ENCODE measurements at places on chromosomes 13 and 19.

DNA sequence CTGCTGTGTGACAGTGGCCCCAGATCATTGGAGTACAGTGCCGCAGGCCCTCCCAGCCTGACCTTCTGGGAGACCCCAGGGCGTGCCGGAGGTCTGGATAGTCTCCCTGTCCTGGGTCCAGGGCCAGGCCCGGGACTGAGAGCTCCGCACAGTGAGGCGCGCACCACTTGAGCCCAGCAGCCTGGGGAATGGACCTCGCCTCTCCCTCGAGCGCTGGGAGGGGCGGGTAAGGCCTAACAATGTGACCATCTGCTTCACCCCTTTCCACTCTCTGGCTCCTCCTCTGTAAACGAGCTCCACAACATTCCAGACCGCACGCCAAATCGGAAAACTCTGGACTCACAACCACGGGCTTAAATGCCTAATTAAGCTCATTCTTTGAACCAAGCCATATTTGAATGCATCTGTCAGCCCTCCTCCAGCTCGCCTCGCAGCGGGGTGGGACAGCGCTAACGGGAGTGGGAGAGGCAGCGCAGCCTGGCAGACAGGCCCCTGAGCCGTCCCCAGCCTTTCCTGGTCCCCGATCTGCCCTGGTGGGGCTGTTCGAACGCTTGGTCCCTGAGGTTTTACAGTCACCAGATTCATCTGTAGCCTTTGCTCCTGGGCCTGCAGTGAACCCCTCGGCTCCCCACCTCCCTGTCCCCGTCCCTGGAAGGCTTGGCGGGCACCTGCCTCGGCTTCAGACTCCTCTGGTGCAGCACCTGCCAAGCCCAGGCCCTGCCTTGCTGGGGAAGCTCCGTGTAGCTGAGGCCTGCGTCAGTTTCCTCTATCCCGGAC, 120.7 kb upstream of the VSTM2B start:
- DNase-seq: no peak

- DNase-seq: no peak
These were observed 771.3 kb upstream of the ARGLU1 start for GRCh38 chr13:107339209-107339608.

GRCh38 chr19:21483589-21484170, 21.7 kb upstream of the ZNF429 start:
- peak; percentile 33 for DNase-seq

DNA sequence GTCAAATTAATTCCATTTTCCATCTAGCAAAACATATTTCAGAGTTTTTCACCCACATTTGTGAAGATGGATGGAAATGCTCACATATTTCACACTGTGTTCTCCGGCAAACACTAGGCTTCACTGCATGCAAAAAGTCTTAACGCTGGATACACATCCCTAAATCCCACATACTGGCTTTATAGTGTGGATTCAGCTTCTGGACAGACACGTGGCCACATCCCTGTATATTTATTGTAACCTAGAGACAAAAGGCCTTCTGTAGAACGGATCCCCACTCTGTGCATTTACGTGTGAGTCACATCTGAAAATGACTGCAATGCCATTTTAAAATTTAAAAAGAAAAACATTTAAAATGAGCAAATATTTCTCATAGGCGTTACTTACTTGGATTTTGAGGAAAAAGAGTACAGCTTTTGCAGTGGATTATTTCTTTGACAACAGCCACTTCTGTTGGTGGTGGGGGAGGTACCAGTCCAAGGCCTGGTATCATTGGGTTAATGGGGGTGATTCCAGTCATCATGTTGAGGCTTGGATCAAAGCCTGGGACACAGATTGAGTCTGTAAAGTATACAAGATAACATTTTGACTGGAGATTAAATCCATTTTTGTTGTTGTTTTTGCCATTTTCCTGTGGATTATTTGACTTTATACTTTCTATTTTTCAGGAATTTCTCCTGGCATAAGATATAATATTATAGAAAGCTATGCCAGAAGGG, 337.7 kb downstream of the DNAJC15 start:
- DNase-seq: no peak

DNA sequence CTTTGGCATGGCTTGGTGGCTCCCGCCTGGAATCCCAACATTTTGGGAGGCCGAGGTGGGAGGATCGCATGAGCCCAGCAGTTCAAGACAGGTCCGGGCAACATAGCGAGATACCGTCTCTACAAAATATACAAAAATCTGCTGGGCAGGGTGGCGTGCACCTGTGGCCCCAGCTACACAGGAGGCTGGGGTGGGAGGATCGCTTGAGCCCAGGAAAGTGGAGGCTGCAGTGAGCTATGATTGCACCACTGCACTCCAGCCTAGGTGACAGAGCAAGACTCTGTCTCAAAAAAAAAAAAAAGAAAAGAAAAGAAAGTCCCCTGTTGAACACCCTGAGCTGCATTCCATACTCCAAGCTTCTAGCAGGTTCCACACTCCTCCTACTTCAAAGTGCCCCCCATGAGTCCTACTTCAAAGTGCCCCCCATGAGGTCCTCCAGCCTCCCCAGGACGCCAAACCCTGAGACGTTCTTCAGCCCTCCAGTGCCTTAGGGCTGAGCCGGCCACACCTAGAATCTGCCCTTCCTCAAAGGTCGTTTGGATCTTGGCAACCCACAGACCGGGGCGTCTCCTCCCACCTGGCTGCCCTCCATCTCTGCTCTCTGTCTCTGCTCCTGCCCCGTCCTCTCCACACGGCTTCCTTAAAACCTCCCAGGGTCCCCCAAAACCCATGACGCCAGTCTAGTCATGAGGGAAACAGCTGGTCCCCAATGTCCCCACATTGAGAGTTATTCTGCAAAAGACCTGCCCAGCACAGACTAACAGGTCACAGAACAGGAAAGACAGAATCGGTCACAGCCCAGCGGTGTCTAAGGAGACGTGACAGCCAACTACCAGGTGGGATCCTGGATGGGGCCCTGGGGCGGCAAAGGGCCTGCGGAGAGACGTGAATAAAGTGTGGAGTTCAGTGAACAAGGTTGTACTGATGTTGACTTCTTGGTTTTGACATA, 4.8 kb downstream of the TJP3 start:
- DNase-seq: no peak

GRCh38 chr19:35696835-35697234, 7.5 kb upstream of the ZBTB32 start:
- no peak for DNase-seq

GRCh38 chr13:87302931-87303330, 368.2 kb upstream of the SLITRK5 start:
- no peak for DNase-seq

DNA sequence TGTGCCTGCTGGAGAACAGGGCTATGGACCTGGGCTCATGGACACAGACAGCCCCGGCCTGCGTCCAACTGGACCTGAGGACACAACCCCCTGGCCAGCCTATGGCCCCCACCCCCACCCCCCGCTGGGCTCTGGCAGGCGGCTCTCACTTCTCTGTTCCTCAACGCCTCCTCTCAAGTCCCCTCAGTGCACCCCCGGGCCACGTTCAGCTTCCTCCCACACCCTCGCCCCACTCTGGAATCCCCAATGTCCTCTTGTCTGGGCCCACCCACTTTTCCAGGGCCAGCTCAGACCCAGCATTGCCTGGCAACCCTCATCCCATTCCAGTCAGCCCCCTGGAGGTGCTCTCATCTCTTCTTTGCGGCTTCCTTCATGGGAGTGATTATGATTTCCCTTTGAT, 130.2 kb upstream of the SPACA7 start:
- no peak for DNase-seq

GRCh38 chr19:18284712-18285360, 3.4 kb upstream of the JUND start:
- no peak for DNase-seq

DNA sequence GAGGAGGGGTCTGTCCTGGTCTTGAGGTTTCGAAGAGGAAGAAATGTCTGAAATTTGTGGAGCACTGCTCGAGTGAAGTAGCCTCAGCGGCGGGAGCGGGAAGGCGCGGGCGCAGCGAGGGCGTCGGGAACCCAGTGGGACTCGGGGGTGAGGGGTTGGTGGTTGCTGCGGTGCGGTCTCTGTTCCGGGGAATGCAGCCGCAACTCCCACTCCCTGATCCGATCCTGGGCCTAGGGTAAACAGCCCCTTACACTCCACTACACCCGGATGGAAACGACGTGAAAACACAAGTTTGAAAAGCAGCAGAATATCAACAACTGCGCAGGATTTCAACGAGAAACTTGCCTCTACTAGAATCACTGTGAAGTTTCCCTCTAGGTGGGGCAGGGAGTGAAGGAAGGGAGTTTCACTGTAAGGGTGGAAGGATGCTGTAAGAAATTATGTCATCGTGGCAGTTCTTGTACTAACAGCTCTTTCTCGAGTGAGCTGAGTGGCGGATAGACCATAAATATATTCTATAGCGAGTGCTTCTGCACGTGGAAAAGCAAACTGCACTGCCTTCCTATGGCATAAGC, 2.0 kb upstream of the KLF12 start:
- peak; percentile 15 for DNase-seq

DNA sequence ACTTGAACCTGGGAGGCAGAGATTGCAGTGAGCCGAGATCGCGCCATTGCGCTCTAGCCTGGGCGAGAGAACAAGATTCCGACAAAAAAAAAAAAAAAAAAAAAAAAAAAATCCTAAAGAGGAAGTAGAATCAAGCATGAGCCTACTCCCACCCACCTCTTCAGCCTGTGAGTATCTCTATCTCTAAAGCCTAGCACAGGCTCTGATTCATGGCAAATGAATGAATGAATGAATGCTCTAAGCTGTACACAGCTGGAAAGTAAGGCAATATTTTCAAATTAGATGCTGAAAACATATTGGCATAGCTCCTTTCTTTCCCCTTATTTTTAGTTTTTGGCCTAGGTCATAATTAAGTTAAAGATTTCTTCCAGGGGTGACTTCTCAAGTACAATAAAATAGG, 35.7 kb upstream of the FAM216B start:
- DNase-seq: no peak

GRCh38 chr19:41362143-41362847, 1.7 kb downstream of the B9D2 start:
- no peak for DNase-seq

DNA sequence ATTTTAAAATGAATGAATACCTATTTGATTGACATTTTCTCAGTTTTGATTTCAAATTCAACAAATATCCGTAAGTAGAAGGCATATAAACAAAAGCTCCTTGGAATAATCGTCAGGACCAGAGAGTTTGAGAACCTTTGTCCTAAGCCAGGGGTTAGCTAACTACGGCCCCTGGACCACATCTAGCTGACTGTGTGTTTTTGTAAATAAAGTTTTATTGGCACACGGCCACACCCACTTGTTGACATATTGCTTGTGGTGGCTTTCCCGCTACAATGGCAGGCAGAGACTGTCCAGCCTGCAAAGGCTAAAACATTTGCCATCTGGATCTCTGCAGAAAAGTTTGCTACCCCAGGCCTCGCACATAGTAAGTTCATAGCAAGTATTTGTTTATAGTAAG, 83.4 kb downstream of the GNG7 start:
- DNase-seq: no peak

DNA sequence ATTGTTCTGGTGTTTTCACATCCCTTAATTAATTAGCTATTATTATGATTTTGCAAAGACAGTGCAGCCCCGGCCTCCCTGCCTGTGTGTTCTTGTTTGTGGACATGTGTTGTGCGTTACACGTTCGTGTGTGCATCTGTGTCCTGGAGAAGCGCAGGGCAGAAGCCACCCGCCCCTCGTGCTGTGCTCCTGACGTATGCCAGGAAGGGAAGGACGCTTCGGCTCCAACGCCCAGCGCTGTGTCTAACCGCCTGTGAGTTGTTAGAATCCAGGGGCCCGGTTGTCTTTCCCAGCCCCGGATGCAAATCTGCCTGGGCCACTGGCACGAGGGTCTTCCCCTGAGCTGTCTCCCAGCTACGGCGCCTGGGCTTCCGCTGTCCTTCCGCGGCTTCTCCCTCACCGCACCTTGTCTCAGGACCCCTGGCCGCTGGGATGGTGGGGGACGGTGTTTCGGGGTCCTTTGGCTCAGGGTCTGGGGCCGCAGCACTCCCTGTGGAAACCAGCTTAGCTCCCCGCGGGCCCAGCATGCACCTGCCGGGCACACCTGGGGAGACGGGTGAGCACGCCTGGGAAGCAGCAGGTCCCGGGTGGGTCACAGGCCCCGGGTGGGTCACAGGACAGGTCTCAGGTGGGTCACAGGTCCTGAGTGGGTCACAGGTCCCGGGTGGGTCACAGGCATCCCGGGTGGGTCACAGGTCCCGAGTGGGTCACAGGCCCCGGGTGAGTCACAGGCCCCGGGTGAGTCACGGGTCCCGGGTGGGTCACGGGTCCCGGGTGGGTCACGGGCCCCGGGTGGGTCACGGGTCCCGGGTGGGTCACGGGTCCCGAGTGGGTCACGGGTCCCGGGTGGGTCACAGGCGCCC, 51.5 kb downstream of the GAS6 start:
- DNase-seq: no peak

DNA sequence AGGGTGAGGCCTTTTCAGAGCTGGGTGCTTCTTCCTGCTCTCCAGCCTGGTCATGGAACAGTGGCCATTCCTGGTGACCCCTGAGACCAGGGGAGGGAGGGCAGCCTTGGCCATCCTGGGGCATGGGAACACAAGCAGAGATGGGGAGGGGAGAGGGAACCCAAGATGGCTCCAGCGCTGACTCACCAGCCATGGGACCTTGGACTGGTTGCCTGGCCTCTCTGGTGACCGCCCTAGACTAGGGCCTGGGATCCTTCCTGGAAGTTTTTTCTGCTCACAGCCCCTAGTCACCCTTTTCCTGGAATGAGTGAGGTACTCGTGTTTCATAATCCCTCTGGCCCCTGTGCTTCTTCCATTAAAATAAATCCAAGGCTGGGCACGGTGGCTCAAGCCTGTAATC, 3.3 kb upstream of the OPA3 start:
- DNase-seq: no peak

DNA sequence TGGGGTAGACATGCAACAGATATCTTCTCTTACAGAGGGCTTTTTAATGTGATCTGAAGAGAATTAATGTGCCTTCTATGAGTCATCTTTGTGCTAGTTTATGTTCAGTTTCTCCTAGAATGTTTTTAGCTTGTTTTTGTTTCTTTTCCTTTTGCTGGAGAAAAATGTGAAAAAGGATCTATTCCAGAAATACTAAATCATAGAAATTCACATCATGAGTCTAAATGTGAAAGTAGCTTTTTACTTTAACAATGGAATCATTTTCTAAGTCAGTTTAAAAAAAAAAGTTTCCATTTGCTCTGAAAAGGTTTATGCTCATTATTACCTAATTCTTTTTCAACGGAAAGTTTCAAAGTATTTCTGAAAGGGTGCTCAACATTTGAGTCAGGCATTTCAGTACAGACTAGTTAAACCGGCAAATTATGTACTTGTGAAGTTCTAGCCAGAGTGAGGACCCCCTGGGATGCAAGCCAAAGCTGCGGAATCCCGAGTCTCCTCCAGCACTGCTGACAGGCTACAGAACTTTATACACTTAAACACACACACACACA, 72.9 kb downstream of the SPATA13 start:
- DNase-seq: no peak

- no peak for DNase-seq
These were observed 83.1 kb downstream of the ALOX5AP start for GRCh38 chr13:30818323-30818960.

GRCh38 chr19:46298479-46299003, 1.7 kb downstream of the HIF3A start:
- DNase-seq: no peak

DNA sequence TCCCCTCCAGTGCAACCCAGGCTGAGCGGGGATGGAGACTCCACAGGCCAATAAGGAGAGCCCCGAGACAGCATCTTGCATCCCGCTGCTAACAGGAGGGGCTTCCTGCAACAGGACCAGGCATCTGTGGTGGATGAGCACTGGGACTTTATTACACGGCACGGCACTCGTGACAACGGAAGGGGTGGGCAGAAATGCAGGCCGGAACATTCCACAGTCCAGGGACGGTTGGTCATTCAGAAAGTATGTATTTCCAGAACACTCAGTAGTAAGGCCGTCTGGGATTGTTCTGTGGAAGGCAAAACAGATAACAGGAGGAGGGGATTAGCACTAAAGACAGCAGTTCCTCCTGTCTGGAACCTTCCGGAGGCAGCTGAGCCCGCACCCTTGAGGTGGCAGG, 3.3 kb upstream of the TM6SF2 start:
- no peak for DNase-seq
